ENCODE measurements at places on chromosomes 4 and X.

DNA sequence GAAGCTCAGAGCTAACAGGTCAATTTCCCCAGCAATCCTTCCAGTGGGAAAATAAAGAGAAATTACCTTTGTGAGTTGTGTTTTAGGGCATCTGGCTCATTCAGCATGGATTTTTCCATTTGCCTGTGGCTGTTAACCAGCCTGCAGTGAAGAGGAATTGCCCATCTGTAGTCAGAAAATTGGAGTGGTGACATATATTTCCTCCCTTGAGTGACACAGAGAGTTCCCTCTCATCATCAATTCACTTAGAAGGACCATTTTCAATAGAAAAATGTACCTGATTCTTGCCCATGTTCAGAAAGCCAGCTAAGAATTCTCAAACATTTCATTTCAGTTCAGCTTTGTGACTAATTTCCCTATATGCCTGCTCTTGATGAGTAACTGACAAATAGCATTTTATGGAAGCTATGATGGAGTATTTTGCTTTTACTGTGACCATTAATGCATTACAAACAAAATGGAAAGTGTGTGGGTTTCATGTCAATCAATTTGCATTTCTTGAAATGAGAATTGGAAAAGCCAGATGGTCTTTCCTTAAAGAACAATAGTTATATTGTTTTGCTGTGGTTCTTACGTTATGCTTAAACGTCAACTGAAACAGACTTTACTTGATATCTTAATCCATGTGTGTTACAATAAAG lies 155.8 kb downstream of the NWD2 start:
- no peak for DNase-seq

DNA sequence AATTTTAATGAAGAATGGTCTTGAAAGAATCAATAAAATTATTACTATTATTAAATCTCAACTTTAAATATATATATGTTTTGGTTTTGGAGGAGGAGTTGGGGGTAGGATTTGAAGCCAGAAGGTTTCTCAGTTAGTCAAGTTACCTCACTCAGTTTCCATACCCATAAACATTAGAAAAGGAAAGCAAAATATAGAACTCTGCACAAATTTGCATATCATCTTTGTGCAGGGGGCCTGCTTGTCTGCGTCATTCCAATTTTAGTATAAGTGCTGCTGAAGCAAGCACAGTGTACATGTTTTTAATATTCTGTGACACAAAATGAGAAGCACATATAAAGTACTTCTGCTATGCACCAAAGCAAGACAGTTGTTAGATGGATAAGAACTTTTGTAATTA lies 47.5 kb upstream of the SCRG1 start:
- no peak for DNase-seq

GRCh38 chrX:70087857-70088630 lies 25.8 kb downstream of the OTUD6A start:
- DNase-seq: no peak

- DNase-seq: no peak
These were observed 12.8 kb upstream of the SCD5 start for GRCh38 chr4:82811392-82811791.

GRCh38 chrX:72238183-72238582 lies 644 bp downstream of the ERCC6L start:
- no peak for DNase-seq

DNA sequence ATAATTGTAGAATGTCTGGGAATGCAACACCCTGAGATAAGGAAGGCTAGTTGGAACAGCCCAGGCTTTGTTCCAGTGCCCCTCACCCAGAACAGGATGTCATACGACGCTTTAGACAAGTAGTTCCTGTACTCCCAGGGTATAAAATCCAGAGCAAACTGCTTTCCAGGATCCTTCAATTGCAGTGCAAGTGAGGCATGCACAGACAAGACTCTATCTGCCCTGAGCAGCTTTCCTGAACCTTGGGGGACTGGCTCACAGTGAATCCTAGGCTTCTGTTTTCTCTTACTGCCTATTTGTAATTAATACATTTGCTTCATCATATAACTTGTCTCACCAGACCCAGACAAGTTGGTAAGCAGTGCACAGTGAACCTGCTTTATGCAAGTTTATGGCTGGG lies 48.4 kb upstream of the IL9R start:
- DNase-seq: no peak

DNA sequence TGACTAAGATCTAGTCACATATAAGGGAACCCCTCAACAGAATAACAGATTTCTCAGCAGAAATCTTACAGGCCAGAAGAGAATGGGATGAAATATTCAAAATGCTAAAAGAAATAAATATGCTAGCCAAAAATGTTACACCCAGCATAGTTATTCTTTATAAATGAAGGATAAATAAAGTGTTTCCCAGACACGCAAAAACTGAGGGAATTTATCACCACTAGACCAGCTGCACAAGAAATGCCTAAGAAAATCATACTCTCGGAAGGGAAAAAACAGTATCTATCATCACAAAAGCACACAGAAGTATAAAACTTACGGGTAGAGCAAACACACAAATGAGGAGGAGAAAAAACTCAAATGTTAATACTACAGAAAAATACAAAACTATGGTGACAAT lies 162.1 kb downstream of the HHIP start:
- no peak for DNase-seq

GRCh38 chr4:40858962-40859361 lies 109.2 kb downstream of the NSUN7 start:
- DNase-seq: no peak

- DNase-seq: no peak
These were observed 68.5 kb upstream of the MXD4 start for GRCh38 chr4:2330091-2331042.

DNA sequence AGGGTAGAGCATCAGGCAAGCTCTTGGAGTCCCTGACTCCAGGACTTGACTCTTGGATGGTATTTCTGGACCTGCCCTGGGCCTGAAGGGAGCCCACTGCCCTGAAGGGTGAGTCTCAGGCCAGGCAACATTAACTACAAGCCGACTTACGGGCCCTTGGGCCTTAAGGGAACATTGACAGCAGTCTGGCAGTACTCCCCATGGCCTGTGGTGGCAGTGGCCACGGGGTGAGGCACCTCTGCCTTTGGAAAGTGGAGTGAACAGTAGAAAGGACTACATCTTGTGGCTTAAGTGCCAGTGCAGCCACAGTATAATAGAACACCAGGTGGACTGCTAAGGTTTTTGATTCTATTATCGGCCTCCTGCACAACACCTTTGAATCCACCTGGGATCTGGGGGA lies 36.3 kb downstream of the SH3BGRL start:
- DNase-seq: no peak

DNA sequence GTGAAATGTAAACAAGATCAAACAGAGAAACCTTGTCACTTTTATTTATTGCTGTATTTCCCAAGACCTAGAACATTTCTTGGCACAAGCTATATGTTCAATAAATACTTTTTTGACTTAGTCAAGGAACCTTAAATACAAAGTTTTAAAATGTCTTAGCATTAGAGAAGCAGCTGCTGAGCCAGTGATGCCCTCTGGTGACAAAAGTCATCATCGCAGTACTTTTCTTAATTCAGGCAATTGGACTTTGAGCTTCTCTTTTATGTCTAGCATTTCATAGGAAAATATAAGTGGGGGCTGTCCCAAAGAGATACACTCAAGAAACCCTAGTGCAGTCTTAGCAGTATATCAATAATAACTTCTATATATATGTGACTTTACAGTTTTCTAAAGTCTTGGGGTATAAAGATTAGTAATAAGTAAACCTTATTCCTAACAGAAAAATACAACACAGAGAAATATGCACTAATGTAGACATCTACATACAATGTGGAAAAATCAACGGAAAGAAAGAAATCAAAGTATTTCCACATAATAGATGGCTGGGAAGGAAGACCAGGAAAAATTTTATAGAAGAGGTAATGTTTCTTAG lies 118.4 kb downstream of the DTHD1 start:
- DNase-seq: no peak

DNA sequence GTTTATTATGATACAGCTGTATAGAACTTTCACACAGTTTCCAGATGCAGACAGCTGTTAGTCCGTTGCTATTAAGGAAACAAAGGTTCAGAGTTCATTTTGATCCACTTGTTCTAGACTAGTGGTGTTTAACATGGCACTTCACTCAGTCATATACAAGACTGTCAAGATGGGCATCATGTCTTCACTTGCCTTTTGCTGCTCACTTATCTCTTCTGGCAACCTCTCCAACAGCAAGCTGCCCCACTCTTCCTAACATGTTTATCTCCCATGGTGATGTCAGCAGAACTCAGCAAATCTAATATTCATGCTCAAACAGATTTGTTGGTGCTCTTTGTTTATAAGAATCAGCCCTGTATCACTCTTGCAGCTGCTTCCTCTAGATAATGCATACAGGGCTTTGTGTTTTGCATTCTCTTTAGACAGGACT lies 236.2 kb upstream of the HAND2 start:
- no peak for DNase-seq

GRCh38 chr4:112357897-112358296 lies 60.7 kb downstream of the ALPK1 start:
- DNase-seq: no peak

GRCh38 chr4:140305053-140305452 lies 68.4 kb upstream of the SCOC start:
- no peak for DNase-seq

DNA sequence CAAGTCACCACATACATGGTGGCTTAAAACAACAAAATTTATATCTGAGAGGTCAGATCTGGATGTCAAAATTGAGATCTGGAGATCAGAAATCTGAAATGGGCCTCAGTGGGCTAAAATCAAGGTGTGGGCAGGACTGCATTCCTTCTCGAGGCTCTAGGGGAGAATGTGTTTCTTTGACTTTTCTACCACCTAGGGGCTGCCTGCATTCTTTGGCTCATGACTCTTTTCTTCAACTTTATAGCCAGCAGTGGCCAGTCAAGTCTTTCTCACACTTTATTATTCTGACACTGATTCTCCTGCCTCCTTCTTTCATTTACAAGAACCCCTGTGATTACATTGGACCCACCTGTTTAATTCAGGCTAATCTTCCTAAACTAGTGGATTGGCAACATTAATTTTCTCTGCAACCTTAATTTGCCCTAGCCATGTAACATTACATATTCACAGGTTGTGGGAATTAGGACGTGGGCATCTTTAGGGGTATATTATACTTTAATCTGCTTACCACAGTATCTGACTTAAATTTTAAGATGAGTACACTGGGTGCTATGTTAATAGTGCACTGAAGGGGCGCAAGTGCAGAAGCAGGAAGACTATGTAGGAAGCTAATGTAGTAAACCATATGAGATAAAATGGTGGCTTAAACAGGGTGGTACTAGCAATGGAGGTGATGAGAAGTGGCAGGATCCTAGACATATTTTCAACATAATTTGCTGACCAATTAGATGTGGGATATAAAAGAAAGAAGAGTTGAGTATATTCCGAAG lies 188.0 kb downstream of the SLC4A4 start:
- DNase-seq: no peak

DNA sequence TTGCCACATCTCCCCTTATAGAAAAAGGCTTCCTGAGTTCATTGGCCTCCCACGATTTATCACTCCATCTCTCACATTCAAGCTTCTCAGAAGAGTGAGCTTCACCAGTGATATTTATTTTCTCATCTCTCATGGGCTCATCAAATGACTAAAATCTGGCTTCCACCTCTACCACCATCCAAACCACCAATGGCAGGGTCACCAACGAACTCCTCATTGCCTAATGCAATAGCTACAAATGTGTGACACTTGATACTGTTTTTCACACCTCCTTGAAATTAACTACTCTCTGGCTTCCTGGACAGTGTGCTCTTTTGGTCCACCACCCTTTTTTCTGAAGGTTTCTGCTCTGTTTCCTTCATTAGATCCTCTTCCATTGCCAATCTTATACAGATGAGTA lies 129.0 kb downstream of the SH2D1A start:
- DNase-seq: no peak

- DNase-seq: no peak
These were observed 97.8 kb upstream of the USP9X start for GRCh38 chrX:40987413-40987812.

- no peak for DNase-seq
These were observed 169.4 kb downstream of the PTTG2 start for GRCh38 chr4:38129460-38130227.

DNA sequence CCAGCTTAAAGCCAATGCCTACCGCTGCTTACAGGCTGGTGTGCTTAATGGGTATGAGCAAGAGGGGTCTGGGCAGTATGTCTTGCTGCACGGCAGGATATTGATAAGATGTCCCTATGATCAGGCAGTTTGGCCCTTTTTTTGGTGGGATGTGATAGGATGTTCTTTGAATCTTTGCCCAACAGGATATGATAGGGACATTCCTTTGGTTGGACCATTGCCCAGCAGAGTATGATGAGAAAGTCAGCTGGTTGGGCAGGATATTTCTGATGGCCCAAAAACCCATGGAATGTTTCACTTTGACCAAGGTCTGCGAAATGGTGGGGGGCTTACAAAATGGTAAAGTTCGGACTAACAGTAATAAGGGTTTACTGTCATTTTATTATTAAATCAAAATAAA lies 1060.6 kb downstream of the STIM2 start:
- no peak for DNase-seq

DNA sequence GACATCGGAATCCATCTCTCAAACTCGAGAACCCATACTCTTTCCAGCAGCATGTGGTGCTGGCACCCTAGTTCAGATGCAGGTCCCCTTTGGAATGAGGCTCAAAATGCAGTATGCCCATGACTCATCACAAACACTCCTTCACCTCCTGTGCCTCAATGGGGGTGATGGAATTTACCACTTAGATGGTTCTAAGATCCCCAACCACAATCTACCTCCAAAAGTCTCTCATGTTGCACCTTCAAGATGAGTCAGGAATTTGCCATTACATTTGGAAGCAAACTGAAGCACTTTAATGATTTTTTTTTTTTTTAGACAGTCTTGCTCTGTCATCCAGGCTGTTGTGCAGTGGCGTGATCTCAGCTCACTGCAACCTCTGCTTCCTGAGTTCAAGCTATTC lies 8.5 kb upstream of the MID1 start:
- DNase-seq: no peak

GRCh38 chr4:108396900-108397497 lies 223.4 kb upstream of the RPL34 start:
- DNase-seq: no peak

- no peak for DNase-seq
These were observed 111.8 kb upstream of the STIM2 start for GRCh38 chr4:26748811-26749210.

- DNase-seq: no peak
These were observed 18.5 kb downstream of the LAP3 start for GRCh38 chr4:17595471-17596005.

DNA sequence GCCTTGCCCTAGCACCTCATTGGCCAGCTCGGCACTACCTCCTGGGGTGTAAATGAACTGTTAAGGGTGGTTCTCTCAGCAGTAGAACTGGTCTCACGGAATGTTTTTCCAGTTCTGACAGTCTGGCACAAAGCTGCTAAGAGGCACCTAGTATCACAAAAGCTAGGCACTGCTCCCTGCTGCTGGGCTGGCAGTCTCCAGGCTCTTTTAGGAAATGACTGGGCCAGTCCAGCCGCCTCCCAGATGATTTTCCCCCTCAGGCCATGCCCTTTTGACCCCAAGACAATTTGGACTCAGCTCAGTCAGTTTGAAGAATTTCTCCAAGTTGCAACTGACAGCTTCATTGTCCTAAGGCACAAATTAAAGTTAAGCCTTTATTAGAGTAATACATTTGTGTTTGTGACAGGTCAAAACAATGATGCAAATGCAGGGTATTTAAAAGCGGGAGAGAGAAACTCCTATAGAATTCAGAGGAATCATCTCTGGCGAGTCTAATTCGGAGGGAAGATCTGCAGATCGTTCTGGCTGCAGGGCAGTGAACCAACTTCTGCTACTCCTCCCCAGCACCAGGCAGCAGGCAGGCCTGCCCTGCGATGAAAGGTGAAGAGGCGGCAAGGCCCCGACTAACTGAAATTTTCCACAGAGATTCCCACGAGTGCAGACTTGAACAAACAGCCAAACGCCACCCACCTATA lies 7.9 kb downstream of the FRMD7 start:
- DNase-seq: no peak

All from hindlimb muscle (tissue), 1 donor.